Endothelial cell (in vitro differentiated cells): ENCODE measurements at places on chromosomes 5 and 9. TPM values are rescaled to one million over a fixed set of nuclear protein-coding genes. Genes with fewer than 3 reads are reported as not detected.
A peak's percentile ranks its signal among the peaks of the same experiment; 100 is the strongest.

Gene ENTREP1
- total RNA-seq: 11.8 TPM

Gene MIER3
- total RNA-seq: 52.3 TPM

Gene FSTL4
- total RNA-seq: 0.21 TPM

Gene LECT2
- total RNA-seq: not detected

Gene BHMT
- total RNA-seq: not detected

Gene PCDHB15
- 10.5 TPM for total RNA-seq

- peak; percentile 35 for DNase-seq
These were observed 389.1 kb downstream of the ENC1 start for GRCh38 chr5:74251141-74252035.

DNA sequence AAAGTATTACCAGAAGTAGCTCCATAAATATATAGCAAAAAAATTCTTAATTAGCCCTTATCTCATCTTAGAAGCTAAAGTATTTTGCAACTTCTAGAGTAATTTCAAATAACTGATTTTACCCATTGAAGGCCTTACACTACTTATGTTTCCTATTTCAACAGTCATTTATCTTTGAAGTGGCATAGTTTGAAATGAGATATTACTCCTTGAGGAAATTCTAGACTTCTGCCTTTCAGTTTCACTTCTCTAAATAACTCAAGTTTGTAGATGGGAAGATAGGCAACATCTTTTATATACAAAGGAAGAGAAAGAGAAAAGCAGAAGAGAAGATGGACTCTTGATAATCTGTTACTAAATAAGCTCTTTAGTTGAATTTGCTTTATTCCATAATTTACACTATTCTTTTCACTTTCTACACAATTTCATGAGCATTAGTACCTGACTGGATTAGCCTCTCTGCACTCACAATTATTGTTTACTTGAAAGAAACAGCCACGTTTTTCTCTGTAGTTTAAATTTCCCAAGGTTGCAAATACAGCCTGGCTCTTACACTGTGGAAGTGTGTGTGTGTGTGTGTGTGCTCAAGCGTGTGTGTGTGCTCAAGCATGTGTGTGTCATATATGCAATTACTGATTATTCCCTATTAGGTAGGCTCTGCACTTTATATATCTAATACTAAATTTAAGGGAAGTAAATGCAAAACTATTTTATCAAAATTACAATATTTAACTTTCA lies 60.6 kb upstream of the EMB start:
- DNase-seq: no peak

- no peak for DNase-seq
These were observed 1124.2 kb upstream of the WWC1 start for GRCh38 chr5:167167191-167167795.

DNA sequence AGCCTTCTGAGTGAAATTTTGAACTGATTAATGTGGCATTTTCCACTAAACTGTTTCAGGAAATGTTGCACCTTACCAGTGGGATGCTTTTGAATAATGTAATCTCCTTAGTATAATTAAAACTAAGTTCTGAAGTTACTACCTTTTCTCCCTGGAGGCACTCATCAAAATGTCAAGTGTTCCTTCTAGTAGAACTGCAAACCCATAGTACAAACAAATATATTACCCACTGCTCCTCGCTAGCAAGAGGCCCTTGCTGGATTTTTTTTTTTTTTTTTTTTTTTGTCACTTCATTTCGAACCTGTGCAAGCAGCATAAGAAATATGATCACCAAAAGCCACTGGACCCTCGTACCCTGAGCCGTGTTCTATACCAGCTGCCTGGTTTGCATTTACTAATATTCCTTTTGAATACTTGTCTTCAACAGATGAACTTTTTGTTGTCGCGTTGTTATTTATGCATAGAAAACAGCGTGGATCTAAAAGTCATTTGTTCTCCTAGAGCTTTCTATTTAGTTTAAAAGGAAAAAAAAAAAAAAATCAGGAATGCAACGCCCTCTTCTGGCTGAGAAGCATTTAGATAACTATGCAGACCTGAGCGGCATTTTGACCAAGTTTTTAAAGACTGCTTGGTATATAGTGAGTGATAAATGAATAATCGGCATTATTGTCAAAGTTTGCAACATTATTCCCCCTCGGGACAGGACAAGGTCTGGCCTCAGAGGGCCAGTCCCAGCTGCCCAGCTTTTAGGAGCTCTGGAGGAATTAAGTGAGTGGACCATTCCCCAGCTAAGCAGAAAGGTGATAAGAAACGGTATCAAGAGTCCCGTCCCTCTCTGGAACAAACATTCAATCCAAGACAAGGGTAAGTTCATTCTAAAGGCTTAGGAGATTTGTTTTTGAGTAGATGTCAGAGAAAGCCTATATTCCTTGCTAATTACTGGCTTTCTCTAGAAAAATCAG lies 162.5 kb upstream of the KIF2A start:
- no peak for DNase-seq

DNA sequence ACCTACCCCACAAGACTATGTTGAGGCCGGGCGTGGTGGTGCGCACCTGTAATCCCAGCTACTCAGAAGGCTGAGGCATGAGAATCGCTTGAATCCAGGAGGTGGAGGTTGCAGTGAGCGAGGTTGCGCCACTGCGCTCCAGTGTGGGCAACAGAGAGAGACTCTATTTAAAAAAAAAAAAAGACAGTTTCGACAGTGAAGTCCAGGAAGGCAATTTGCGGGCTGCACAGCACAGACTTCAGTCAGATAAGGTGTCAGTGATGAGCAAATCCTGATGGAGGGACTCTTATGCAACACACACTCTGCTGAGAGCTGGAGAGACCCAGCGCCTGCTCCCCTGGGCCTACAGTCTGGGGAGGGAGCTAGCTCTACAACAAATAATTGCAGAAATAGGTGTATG lies 14.2 kb downstream of the CCNJL start:
- no peak for DNase-seq

DNA sequence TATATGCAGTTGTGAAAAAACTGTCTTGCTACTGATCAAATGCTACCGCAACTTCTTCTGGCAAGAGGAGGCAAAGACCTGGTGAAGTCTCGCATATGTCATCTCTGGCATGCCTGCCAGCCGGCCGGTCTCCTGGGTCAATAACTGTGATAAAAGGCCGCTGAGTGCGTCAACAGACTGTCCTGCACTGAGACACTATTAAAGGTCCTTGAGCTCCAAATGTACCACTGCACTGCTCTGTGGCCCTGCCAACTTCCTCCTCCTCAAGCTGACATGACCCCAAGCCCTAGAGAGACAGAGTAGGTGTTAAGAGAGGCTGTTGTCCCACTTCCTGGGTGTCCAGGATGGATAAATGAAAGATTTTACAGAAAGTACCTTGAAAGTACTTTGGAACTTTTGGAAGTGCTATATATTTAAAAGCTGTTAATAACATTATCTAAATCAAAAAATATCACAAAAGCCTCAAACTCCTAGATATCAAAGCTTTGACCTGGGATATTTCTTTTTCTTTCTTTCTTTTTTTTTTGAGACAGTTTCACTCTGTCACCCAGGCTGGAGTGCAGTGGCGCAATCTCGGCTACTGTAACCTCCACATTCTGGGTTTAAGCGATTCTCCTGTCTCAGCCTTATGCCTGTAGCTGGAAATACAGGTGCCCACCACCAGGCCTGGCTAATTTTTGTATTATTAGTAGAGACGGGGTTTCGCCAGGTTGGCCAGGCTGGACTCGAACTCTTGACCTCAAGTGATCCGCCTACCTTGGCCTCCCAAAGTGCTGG lies 31.5 kb downstream of the RAPGEF1 start:
- no peak for DNase-seq

DNA sequence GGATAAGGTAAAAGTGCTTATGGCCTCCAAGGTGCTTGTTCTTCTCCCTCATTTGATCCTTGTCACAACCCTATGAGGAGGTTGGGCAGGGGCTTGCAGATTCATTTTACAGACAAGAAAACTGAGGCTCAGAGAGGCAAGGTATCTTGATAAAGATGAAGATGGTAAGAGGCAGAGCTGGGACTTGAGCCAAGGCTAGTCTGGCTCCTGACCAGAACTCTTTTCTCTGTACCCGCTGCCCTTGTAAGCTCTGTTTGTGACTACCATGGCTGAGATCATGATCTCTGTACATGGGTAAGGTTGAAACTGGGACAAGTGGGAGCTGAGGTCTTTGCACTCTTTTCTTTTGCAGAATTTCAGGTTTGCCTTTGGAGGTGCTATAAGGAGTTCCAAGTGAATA lies 33.6 kb downstream of the SEC61B start:
- no peak for DNase-seq

GRCh38 chr5:31537851-31538250 lies 5.8 kb downstream of the C5orf22 start:
- no peak for DNase-seq

- DNase-seq: no peak
These were observed 298.6 kb upstream of the WWC1 start for GRCh38 chr5:167992868-167993267.

GRCh38 chr5:38468202-38468673 lies 88.2 kb downstream of the LIFR start:
- no peak for DNase-seq

- DNase-seq: no peak
These were observed 206.9 kb downstream of the CRB2 start for GRCh38 chr9:123562844-123563346.

- DNase-seq: no peak
These were observed 424.0 kb downstream of the CDH18 start for GRCh38 chr5:19564036-19564435.

DNA sequence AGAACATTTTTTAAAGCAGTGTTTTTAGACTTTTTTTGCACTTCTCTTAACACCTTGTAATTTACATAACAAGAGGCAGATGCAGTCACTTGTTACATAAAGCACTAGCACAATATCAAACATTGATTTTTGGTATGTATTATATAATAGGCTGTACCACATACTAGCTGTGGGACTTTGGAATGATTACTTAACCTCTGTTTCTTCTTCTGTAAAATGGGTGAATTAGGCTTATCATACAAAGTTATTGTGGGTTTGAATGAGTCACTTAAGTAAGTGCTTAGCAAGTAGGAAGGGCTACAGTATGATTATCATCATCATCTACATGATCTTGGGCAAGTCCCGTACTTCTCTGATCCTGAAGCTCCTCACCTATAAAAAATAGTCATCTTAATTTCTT lies 2.1 kb downstream of the FAM81B start:
- no peak for DNase-seq

- DNase-seq: no peak
These were observed 53.1 kb downstream of the C7 start for GRCh38 chr5:40962207-40962955.

- no peak for DNase-seq
These were observed 81.9 kb downstream of the PTPN3 start for GRCh38 chr9:109416135-109416706.

GRCh38 chr5:61689153-61689846 lies 357.2 kb downstream of the ZSWIM6 start:
- DNase-seq: no peak

DNA sequence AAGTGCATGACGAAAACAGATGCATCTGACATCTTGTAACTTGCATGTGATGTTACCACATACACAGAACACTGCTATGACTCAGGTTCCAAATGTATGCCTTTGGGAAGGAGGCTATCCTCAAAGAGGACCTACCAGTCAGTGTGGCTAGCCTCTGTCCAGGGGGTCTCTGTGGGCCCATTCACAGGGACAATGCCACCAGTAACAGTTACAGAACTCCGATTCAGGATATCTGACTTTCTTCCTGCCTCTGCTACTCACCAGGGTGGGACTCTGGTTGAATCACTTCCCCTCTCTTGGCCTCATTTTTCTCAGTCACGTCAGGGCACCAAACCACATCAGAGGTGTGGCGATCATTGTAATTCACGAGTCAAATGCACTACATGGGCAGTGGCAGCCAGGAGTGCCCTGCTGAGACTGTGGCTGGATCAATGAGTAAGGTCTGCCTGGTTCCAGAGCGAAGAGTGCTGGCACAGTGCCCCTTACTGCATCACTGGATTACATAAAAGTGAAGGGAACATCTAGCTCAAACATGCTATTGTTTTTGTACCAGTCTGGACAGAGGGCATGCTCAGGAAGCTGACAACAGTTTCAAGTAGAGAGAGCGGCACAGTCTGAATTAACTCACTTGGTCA lies 13.2 kb downstream of the ATOX1 start:
- DNase-seq: no peak

DNA sequence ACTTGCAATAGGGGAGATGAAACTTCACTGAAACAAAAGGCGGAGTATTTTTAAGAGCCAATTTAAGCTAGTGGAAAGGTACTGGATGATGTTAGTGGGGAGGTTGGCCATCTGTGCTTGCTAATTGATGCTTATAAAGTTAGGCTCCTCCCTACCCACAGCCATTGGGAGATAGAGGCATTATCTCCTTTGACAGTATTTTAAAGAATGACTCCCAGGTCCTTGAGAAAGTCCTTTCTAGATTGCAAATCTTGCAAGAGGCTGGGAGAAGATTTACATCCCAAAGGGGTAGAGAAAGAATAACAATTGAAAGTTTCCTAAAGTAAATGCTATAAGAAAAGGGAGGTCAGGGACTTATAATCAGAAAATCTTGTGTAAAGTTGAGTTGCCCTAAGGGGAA lies 282.6 kb downstream of the BRINP1 start:
- DNase-seq: no peak

DNA sequence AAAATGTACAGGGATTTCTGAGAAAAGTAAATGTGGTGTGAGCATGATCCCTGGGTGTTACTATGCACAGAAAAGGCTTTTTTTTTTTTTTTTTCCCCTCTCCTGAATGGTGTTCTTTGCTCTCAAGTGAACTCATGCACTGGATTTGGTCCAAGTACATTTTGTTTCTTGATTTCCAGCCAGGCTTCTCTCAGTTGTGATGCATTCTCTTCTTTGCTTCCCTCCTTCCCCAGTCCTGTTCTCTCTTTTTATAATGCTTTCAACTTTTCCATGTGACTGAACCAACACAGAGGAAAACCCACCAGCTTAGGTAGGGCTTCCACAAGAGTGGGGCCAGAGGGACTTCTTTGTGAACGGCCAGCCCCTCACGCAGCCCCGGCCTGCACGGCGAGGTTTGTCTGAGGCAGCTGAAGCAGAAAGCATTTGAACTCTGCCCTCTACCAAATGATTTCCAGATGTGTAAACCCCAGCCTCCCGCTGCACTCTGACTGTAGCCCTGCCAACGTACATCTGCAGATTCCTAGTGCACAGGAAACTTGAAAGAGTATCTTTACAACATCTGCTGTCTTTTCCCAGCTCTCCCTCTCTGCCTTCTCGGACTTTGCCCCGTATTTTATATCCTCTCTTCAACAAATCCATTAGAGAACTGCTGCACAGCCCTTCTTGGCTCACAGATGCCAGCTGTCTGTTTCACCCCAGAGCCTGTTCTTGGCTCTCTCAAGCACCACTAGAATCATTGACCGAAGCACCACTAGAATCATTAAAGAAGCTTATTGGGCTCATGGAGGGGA lies 71.8 kb upstream of the CD180 start:
- DNase-seq: no peak

GRCh38 chr5:58149746-58150145 lies 310.1 kb downstream of the PLK2 start:
- DNase-seq: no peak

DNA sequence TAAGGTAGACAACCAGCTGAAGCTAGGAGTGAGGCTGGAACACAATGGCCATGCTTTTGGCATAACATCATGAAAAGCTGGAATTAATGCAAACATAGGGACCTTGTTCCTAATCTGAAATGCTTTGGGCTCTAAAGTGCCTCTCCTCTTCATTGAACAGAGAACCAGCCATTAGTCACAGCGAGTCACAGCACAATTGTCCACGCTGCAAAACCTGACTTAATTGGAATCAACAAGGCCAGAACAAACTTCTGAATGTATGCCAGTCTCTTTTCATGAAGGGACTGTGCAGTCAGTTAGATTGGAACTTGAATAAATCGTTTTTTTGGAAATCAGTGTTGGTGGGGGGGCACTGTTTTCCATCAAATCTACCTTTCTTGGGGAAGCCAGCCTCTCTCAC lies 96.5 kb downstream of the JAKMIP2 start:
- DNase-seq: no peak
